Smooth muscle cell of the brain vasculature (primary cell): ENCODE measurements at places on chromosomes 3 and 15.

GRCh38 chr3:122754929-122755328 is 38.7 kb downstream of the HSPBAP1 start:
- no peak for DNase-seq

- peak; percentile 81 for DNase-seq
These were observed 603.6 kb downstream of the PLOD2 start for GRCh38 chr3:145557405-145557804.

GRCh38 chr15:88161636-88162035 is 94.9 kb downstream of the NTRK3 start:
- DNase-seq, result no peak

GRCh38 chr3:84893211-84893610 is 65.6 kb upstream of the CADM2 start:
- no peak for DNase-seq

- DNase-seq, result no peak
These were observed 5.5 kb downstream of the SEMA5B start for GRCh38 chr3:123021996-123022510.
